Stimulated activated CD8-positive, alpha-beta memory T cell treated with anti-CD3 and anti-CD28 coated beads, Interleukin-2, amount 100 ng/mL, for 1 hour (primary cell): ENCODE measurements at places on chromosomes 16 and 17.

- no peak for DNase-seq
Measured at GRCh38 chr16:62921904-62922303, 885.7 kb upstream of the CDH8 start.

DNA sequence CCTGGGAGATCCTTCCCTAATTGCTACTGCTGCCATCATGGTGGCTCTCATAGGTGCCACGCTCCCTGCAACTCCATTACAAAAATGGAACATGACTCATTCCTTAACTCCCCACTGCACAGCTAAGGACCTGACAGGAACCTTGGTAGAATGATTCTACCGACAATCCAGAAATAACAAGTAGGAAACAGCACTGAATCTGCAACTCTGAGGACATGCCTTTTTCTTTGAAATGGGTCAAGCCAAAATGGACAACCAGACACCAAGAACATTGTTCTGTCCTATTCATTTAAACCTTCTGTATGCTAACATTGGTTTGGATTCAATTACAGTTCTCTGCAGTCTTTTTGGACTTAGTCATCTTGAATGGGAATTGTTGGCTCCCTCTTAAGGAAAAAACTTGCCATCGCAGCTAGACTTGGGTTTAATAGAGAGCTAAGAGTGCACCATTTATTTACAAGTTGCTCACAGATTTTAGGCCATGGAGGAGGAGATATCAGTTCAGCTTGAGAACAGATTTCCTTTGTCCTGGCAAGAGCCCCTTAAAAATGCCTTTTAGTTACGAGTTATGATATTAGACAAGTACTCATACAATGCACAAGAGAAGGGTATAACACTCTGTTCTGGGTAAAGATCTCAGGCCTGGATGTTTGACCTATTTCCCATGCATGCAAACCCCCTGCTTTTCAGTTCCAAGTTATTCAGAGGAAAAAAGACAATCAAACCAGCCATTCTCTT is 20.9 kb upstream of the NSRP1 start:
- DNase-seq = no peak

DNA sequence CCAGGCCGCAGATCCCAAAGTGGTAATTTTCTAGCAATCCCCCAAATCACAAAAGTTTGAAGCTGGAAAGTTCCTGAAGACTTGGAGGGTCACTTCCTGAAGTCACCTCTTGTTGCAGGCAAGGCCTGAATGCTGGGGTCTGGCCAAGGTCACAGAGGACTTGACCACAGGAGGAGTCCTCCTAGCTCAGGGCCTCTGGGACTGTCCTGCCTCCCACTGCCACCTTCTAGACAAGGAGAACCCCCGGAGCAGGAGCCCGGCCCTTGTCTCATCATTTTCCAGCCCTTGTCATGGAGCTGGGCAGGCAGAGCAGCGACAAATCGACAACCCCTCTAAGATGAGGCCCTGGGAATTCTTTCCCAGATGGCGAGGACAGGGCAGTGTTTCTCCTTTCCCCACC is 330 bp downstream of the CDH16 start:
- DNase-seq = no peak

GRCh38 chr17:78117027-78117981 is 11.3 kb downstream of the TMC6 start:
- no peak for DNase-seq

- no peak for DNase-seq
Measured at GRCh38 chr16:87618216-87618615, 15.9 kb downstream of the JPH3 start.

DNA sequence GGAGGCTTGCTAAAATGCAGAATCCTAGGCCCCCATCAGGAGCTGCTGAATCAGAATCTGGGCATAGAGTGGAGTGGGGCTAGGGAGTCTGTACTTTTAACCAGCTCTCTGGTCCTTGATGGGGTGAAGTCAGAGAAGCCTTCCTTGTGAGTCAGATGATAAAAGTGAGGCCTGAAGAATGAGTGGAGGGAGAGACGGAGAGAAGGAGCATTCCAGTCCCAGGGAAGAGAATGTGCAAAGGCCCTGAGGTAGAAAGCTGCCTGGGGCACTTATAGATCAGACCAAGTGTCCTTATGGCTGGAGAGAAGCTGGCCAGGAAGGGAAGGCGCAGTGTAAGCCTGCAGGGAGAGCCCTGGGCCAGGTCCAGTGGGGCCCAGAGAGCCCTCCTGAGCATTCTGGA is 235.1 kb upstream of the NLRP1 start:
- no peak for DNase-seq

DNA sequence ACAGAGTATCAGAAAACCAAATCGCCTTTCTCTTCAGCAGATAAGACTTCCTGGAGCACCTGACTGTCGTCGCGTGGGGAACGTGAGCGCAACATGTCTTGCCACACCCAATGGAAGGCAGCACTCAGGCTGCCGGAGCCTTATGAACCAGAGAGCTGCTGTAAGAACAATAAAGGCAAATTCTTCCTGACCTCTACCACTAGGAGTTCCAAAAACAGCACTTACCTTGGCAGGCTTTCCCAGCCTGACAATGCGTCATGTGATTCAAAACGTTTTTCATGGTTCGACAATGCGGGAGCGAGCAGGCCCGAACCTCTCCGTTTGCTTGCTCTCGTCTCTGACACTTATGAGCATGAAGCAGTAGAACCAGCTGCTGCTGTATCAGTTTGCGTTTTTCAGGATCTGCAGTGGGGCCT is 75.8 kb upstream of the TRAP1 start:
- peak; percentile 4 for DNase-seq

GRCh38 chr17:50785946-50786570 is 18.7 kb upstream of the ANKRD40CL start:
- DNase-seq = no peak

DNA sequence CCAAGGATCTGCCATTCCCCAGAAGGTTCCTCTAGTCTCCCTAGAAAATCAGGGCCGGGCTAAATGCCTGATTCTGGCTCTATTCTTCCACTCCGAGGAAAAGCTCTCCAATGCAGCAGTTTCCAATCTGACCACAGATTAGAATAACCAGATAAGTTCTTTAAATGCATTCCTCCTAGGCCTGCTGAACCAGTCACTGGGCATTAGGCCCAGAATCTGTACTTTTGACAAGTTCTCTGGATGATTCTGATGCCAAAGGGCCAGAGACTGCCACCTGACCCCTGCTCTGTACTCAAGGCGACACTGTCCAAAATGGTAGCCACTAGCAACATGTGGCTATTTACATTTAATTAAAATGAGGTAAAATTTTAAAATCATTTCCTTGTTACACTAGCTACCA is 22.3 kb downstream of the MAP3K14 start:
- DNase-seq = no peak

DNA sequence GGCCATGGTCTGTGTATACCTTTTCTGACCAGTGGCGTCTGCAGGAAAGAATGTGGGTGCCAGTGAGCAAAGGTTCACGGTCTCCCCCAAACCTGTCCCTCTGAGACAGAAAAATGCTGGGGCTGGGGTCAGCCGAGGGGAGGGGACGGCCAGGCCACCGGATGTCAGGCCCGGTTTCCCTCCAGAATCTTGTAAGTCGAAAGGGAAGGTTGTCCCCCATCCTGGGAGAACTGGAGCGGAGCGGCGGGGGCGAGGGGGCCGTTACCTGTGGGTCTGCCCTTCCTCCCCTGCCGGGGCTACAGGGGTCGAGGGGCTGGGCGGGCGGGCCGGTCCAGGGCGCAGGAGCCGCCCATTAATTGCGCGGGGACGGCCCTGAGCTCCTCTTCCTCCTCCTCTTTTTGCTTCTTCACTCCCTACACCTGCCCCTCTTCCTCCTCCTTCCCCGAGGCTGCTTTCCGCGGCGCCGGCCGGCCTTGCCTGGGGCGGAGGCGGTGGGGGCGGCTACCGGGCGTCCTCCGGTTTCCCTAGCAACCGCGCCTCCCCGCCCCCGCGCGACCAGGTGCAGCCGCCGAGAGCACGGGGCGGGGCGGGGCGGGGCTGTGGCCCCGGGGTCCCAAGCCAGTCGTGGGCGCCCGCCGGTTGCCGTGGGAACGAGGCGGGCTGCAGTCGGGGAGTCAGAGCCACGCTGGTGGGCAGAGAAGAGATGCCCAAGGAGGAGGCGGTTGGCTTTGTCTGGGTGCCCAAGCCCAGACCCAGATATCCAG is at the start of gene MARCHF10:
Gene MARCHF10 (minus strand): TSS at position 503 of the 764 bp plus-strand sequence. CDS start 6,579 bp downstream, outside the sequence.
- no peak for DNase-seq

- DNase-seq = no peak
Measured at GRCh38 chr17:58121925-58122324, 26.3 kb upstream of the OR4D1 start.

DNA sequence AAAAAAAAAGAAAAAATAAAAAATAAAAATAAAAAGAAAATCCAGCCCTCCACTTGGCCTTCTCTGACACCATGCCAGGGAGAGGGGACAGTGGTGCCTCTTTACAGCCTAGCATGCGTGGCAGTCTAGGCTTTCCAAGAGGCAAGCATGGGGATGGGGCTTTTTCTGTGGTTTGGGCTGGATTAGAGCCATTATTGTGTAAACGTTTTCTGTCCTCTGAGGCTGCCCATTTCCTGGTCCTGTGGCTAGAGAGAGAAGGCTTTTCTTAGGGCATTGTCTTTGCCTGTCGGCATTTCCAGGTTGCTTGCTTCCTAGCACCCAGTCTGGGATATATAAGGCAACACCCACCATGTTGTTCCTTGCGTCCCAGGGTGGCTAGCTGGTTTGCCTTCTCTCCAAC is 2.7 kb upstream of the DHRS7B start:
- DNase-seq = no peak

- no peak for DNase-seq
Measured at GRCh38 chr17:39064374-39064773, 87.1 kb downstream of the PLXDC1 start.

DNA sequence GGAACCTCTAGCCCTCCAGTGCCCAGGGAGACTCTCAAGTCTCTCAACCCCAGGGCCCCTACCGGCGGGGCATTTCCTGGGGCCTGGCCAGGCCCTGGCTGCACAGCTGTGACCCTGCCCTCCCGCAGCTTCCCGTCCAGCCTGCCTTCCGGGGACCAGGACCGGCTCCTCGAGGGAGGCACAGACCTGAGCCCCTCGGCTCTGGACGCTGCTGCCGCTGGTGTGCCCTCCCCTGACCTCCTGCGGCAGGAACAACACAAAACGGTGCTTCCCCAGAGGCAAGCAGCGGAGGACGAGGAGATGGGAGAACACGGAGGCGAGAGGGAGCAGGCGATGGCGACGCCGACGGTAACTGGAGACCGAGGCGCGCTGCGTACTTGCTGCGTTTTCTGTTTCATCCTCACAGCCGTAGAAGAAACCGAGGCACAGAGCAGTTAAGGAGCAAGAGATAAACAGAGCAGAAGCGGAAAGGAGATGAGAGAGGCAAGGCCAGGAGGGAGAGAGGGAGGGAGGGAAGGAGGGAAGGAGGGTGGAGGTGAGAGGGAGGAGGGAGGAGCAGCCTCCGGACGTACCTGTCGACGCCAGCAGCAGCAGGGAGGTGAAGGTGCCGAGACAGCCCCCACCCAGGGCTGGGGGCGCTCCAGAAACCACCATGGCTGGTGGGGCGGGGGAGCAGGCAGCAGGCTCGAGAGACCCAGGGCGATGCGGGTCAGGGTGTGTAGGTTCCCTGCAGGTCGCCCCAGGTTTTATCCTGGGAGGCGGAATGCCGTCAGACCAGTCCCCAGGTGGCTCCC is at the start of gene PRSS22:
Gene PRSS22 (minus strand): TSS at position 720 of the 794 bp plus-strand sequence. CDS start 66 bp downstream, at position 654.
- no peak for DNase-seq

GRCh38 chr16:89363621-89364393 is 126.6 kb downstream of the ANKRD11 start:
- no peak for DNase-seq

GRCh38 chr16:55120826-55121225 is 190.2 kb downstream of the IRX5 start:
- no peak for DNase-seq

GRCh38 chr17:58391302-58391984 is 25.9 kb downstream of the RNF43 start:
- DNase-seq = no peak

DNA sequence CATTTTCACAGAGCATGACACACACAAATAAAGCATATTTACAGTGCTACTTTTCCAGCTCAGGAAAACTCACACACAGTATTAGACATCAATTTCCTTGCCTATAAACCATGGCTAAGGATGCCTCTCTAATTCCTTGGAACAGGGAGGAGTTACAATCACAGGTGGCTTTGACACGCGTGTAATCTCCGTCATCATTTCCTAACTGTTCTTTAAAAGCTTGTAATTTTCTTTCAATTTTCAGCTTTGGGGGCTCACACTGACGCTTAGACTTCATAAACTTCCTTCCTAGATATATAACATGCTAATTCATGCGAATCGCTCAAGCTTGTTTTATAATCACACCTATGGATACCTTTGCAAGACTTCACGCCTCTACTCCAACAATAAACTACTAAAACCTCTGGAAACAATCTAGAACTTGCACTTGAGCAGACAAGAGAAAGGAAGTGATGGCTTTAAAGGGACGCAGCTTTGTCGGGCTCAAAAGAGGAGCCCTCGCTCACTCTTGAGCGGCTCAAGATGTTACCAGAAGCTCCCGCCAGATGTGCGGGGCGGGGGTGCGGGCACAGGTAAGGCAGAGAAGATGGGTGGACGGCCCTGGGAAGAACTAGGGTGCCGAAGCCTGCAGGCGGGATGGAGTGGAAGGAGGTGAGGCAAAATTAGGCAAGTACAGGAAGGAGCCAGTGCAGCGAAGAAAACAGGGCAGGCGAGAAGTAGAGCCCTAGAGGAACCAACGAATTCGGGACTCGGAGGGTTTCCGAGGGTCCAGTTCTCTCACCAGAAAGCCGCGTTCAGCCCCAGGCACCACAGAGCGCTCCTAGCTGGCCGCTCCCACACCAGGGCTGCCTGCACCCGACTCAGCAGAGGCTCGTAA is 631 bp downstream of the RETREG3 start:
- no peak for DNase-seq

DNA sequence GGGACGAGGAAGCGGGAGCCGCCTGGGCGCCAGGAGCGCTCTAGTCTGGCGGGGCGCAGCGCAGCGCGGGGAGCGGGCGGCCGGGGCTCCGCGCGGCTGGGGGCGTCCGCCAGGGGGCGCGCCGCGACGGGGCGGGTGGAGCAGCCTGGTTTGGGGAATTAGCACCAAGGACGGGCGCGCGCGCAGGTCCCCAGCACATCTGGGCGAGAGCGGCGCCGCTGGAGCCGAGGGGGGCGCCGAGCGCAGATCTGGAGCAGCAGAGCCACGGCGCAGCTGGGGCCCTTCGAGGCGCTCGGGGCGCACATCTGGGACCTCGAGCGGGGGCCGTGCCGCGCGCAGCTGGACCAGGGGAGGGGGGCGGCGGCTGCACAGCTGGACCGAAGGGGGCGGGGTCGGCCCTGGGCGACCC is at the start of gene NXPH3:
Gene NXPH3 (plus strand): TSS at position 193 of the 409 bp plus-strand sequence. CDS start 349 bp downstream, outside the sequence.
- peak; percentile 38 for DNase-seq

DNA sequence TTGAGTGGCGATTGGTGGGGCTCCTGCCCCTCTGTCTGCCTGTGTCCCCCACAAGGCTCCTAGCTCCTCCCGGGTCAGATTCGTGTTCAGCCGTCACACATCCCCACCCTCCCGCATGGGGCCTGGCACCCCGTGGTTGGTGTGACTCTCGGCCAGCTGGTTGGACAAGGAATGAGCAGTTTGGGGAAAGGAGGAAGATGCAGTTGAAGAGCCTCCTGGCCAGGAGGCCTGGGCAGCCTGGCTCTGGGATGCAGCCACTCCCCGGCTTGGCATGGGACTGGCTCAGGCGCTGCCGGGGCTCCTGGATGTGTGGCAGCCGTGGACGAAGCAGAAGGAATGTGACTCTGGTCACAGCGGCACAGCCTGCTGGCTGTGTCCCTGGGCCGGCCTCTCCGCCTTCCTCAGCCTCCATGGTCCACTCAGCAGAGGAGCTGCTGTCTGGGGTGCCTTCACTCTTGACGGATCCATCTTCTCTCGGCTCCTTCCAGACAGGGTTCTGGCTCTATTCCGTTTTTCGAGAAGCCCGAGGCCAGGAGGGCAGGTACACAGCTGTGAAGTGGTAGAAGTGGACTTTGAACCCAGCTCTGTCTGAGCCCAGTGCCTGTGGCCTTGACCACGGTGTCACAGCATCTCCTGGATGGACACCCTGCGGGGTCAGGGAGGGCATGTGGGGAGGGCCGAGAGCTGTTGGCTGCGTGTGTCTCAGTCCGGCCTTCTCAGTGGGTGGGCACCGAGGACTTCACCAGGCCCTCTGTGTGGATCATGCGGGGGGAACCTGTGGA is 2.1 kb downstream of the TRAF7 start:
- no peak for DNase-seq
